ENCODE measurements at places on chromosomes 7 and 10.

DNA sequence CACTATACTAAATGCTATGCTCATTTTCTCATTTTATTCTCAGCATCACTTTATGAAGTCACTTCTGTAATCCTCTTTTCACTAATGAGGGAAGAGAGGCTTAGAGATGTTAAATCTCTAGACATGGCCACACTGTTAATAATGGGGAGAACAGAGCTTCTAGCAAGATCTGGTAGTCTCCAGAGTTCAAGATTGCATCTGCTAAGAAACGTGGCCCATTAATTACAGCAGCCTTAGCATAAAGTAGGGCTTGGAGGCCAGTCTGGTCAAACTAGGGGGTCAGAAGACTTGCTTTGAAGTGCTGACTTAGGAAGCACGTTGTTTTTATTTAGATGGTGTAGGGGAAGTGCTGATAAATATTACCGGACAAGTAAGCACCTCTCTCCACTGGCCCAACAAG, 29.3 kb downstream of the ARL4A start:
- no peak for DNase-seq

GRCh38 chr7:75660566-75661215, 78.0 kb downstream of the HIP1 start:
- DNase-seq = no peak

DNA sequence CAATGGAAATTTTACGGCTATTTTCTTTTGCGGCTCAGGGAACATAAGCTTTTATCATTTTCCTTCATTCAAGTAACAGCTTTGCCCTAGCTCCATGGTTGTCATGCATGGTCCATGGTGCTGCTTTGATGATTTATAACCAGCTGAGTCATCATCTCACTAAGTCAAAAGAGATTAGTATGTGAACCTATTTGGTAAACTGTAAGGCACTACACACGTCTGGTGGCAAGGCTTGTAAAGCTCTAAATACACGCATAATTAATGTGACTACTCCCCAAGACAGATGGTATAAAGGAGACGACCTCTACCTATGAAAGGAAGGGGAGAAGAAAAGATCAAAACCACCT, 340.2 kb downstream of the KCNMA1 start:
- DNase-seq = no peak

DNA sequence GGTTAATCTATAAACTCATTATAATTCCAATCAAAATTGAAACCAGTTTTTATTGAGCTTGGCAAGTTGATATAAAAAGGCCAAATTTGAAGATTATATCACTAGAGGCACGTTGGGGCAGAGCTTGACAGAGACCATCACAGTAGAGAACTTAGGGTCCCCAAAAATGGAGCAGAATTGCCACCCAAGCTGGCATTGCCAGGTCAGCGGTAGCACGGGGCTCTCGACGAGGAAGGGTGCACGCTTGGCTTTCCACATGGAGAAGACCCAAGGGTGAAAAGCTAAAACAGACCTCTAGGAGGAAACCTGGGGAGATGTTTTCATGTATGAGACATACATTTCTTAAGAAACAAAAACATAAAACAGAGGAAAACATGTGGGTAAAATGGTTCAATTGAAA, 4.3 kb upstream of the JAKMIP3 start:
- no peak for DNase-seq

DNA sequence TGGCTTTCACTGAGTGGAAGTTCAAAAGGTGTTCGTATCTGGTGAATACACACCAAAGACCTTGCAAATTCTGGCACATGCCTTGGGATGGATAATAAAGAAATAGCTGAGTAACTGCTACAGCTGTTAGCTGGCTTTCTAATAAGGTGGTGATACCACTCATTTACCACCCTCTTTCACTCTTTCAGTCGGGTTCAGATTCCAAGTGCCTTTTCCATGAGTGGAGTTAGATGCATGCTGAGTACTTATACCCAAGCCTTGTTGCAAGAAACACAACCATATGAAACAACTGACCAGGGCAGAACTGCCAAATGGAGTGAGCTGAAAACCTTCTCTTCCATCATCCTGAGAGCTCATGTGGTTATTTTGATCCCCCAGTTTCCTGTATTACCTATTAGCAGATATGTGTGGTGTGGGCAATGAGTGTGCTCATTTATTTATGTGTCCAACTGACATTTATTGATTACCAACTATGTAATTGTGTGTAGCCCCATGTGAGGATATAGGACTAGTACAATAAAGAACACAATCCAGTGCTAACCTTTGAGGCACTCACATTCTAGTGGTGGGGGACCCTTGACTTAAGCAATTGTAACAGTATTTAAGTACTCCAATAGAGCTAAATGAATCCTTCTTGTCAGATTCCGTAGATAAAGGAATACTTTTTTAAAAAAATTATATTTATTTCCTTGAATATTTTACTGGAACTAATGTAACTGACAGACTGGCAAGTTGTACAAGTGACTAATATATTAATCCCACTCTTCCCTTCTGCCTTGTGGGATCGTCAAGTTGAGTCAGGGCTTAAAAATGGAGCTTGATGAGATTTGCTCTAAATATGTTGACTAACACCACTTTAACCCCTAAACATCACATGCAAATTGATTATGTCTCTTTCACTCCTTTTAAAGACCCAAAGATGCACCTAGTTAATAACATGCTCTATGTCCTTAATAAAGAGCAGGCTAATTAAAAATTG, 124.7 kb downstream of the ARID5B start:
- DNase-seq = no peak

Measured in thyroid gland (tissue), 4 donors.